ENCODE measurements at places on chromosomes 1 and 21. TPM values are rescaled to one million over a fixed set of nuclear protein-coding genes. Genes with fewer than 3 reads are reported as not detected.

Gene INSRR
- total RNA-seq, result not detected

Gene THBS3
- 41.1 TPM for total RNA-seq

Gene TENT5C
- total RNA-seq, result 0.45 TPM

Gene SPRR1B
- not detected for total RNA-seq

Gene FASLG
- total RNA-seq, result not detected

Gene DNAJC28
- 3.7 TPM for total RNA-seq

Gene MX2
- 4.2 TPM for total RNA-seq

Gene TMEM51
- 6.5 TPM for total RNA-seq

Gene IL19
- total RNA-seq, result not detected

Gene FCN3
- total RNA-seq, result not detected

Gene PIGV
- total RNA-seq, result 11.5 TPM

Gene CYP4X1
- total RNA-seq, result 3.3 TPM

Gene PEAR1
- total RNA-seq, result 10.8 TPM

Gene RPTN
- total RNA-seq, result not detected

Gene HSD3B2
- not detected for total RNA-seq

Gene PRMT6
- 18.3 TPM for total RNA-seq

Gene PRKACB
- total RNA-seq, result 18.3 TPM

Gene C1orf185
- not detected for total RNA-seq

Gene FNBP1L
- total RNA-seq, result 15.0 TPM

Gene ST6GALNAC5
- 0.09 TPM for total RNA-seq

Gene CROCC
- total RNA-seq, result 8.9 TPM

Gene C8B
- not detected for total RNA-seq

Gene BTBD19
- total RNA-seq, result 5.4 TPM

Gene NBPF20
- 2.1 TPM for total RNA-seq

Gene LDLRAD1
- total RNA-seq, result not detected

Gene S100A2
- total RNA-seq, result 3.3 TPM

Gene GJA5
- total RNA-seq, result not detected

Gene CR1
- not detected for total RNA-seq

Gene MYOG
- total RNA-seq, result not detected

Gene SKI
- 28.1 TPM for total RNA-seq

Gene TLR5
- total RNA-seq, result not detected

Gene ADCY10
- 0.09 TPM for total RNA-seq

Gene SPAG17
- 0.09 TPM for total RNA-seq

Gene ITGB2
- 0.09 TPM for total RNA-seq

Gene SV2A
- 25.0 TPM for total RNA-seq

Gene NBPF4
- not detected for total RNA-seq

Gene SPRR2F
- not detected for total RNA-seq

Gene LCE5A
- total RNA-seq, result not detected

Gene CASP9
- 5.2 TPM for total RNA-seq

Measured in fibroblast of the aortic adventitia (primary cell).